ENCODE measurements at places on chromosomes 12 and 14.

DNA sequence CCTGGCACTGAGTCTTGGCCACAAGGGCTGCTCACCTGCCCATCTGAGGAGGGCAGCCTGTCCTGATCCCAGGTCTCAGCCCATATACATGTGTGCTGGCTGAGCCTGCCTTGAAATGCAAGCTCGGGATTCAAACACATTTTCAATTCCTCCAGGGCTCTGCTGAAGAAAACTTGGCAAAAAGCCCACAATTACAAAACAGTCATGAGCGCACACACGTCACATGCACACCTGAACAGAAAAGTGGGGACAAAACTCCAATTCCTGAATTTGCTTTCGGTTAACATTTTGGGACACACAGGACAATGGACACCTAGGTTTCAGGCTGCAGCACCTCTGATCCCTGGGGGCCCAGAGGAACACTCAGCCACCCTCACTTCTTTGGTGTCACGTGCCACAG, 113.9 kb downstream of the RBM19 start:
- no peak for DNase-seq

DNA sequence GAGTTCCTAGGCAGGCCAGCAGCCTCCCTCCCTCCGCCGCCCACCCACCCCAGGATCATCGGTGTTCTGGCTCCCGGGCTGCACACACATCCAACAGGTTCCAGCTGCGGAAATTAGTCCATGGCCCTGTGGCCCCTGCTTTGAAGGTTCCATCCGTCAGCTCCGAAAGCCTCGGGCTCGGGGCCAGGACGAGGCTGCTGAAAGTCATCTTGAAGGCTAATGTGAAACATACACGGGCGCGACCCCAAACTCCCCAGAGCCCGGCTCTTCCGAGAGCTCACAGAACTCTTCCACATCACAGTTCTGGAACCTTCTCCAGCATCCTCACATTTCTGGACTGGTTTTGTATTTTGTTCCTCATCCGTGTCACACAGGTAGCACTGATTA, 19.8 kb downstream of the KDM2B start:
- no peak for DNase-seq

- no peak for DNase-seq
These were observed 136.1 kb downstream of the PAPOLA start for GRCh38 chr14:96638041-96638855.

DNA sequence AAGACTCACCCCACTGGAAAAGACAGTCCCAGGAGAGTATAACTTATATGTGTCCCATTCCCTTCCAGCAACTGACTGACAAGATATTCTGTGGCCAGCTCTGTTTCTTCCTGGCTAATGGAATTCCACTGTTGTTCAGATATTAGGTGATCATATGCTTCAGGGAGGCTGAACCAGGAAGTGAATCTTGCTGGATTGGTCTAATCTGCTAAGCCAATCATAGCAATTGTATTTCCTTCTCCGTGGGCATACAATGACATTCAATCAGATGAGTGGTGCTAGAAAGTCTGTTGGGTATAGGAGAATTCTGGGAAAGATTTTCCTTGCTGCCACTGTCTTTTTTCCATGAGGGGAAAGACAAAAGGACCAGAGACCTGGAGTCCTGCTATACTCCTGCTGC, 12.1 kb downstream of the PYGL start:
- DNase-seq: no peak

DNA sequence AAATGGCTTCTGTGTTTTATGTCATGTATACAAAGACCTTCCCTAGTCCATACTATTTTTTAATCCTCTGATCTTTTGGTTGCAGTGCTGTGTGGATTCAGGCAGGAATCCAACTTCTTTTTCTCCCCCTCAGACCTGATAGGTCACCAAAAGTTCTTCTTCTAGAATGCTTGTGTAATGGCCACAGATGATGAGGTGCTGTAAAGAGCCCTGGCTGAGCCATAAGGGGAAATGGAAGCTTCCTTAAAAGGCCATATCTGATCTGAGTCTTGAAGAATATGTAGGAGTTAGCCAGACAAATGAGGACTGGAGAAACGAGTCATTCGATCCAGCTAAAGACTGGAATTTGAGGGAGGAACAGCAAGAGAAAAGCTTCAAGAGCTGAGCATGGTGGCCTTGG, 353.9 kb downstream of the PCNX1 start:
- DNase-seq: no peak

GRCh38 chr12:32083489-32083888, 23.2 kb upstream of the BICD1 start:
- no peak for DNase-seq
